ENCODE measurements at places on chromosomes 5 and 9. TPM values are rescaled to one million over a fixed set of nuclear protein-coding genes. Genes with fewer than 3 reads are reported as not detected.

Gene LCN12
- 0.50 TPM for total RNA-seq

Gene TGFBR1
- total RNA-seq = 118 TPM

Gene ZNG1C
- 28.0 TPM for total RNA-seq

Gene PCDHGA9
- 0.86 TPM for total RNA-seq

GRCh38 chr5:156584871-156585270, 257.9 kb downstream of the SGCD start:
- DNase-seq = no peak

- DNase-seq = no peak
These were observed 106.3 kb downstream of the NDUFAF2 start for GRCh38 chr5:61051267-61051666.

DNA sequence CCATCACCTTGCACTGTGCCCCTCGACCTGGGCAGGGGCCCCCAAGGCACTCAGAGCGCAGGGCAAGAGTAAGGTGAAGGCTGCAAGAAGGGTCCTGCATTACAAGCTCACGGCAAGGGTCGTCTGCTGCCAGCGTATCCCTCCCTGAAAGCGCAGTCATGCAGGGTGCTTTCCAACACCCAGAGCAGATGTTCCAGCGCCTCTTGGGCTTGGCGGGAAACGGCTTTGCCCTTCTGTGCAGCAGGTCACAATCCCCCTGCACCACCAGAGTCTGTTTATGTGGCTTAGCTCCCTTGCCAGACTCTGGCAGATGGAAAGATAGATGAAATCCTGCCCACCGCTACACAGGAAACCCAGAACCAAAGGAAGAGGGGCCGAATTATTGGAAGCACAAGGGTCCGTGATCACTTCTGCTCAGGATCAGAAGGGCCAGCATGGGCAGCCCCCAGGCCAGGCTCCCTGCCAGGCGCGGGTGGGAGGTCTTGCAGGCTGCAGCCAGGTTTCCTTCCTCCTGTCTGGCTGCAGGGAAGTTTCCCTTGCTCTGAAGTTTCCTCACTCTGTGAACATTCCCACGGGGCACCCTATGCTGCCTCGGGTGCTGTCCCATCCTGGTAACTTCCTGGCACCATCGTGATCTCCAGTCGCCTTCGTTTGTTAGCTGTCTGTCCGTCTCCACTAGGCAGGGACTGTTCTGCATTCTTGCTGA, 132.2 kb downstream of the ZNF354C start:
- DNase-seq = no peak

- no peak for DNase-seq
These were observed 90.4 kb downstream of the LHX2 start for GRCh38 chr9:124101969-124102345.

- DNase-seq = peak; percentile 2
These were observed 917.0 kb downstream of the MAT2B start for GRCh38 chr5:164422400-164422799.

DNA sequence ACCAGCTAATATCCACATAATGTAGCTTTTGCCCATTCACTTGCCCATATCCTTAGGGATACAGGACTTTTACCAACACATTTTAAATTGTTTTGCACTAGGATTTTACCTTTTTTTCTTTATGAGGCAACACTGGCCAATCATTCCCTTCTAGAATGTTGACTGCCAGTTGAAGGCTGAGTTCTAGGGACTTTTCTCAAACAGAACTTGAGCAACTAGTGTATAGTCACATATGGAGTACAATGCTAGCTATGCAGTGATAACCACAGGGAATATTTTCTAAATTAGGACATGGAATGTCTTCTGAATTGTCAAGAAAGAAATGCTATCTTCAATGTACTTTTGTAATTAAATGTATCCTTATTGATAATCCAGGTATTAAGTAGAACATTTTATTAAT, 133.6 kb downstream of the OXCT1 start:
- DNase-seq = no peak

GRCh38 chr5:10653043-10653442, 89.2 kb downstream of the ANKRD33B start:
- no peak for DNase-seq

DNA sequence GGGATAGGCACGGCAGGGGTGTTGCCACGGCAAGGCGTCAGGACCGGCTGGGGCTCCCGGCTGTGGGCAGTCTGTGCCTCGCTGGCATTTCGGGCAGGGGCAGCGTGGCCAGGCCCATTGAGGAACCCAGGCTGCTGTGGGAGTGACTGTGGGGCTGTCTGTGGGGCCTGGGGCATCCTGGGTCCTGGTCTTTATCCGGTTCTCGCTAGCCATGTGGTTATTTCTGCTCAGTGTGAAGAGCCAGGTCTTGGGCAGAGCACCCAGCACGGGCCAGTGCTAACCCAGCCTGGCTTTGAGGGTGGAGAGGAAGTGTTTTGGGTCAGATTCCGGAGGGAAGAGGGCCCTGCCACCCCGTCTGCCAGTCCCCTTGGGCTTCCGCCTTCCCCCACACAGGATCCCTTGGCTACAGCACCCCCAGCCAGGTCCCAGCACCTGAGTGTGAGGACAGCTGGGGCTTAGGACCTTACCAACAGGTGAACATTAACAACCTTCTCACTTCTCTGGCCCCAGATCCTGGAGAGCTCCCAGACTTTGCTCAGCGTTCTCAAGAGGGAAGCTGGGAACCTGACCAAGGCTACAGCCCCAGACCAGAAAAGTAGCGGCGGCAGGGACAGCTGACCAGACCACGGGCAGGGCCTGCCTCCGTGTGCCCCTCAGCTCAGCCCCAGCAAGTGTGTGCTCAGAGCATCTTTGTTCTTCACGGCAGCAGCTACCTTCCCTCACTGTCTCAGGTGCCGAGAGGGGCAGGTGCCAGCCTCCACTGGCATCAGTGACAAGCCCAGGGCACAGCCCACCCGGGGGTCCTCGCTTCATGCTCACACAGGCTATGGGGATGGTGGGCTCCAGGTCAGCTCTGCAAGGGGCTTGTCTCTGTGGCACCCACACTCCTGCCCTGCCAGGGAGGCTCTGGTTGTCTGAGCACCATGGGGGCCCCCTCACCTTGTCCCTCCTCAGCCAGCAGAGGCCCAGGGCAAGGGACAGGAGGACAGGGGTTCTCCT, 1.1 kb downstream of the SSNA1 start:
- no peak for DNase-seq

DNA sequence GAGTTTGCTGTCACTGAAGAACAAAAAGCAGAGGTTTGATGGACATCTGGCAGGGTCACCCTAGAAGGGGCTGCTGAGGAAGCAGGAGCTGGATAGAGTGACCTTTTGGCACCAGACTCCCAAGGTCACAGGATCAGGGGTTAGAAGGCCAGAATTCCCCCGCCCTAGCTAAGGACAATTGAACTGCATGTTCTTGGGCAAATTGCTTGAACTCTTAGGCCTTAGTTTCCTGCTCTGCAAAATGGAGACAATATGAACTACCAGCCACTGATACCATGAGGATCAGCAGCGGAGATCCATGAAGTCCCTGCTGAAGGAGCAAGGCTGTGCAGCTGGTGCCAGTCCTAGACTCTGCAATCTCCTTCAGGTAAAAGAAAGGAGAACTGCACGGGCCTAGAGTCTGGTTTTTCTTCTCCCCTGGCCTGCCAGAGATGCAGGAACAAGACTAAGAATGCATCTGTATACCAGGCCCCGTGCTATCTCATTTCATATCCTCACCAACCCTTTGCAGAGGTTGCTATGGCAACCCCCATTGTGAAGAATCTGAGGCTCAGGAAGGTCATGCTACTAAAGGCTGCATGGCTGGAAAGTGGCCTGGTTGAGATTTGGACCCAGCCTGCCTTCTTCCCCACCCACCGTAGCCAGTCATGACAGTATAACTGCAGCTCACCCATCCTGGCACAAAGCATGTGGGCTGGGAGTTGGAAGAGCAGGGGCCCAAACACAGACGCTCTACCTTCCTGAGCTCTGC, 33.7 kb downstream of the CAMK2A start:
- DNase-seq = no peak

DNA sequence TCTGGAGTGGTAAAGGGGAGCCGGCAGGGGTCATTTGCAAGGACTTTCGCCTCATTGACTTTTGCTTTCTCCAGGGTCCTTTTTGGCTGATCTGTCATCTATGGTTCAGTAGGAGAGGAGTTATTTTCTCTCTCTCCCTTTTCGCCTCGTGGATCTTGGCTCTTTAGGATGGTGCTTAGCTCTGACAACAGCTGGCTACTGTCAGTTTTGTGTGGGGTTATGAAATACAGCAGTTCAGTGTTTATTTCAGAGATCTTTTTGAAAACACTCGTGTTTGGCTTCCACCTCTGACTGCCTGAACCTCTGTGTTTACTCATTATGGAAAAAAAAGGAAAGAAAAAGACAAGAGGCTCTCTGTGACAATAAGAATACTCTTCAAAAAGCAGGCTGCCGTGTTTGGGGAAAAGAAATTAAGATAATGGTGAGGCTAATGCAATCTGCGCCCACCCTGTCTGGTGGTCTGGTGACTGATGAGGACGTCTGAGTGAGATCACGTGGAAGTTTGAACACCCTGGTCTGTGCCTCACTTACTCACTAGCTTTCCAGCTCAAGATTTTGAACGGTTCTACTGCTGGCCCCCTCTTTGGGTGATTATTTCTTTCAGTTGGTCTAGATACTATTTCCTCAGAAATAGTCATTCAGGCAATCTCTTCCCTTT, 567.7 kb downstream of the CAAP1 start:
- DNase-seq = no peak

GRCh38 chr9:91090130-91090410, 271.6 kb downstream of the AUH start:
- no peak for DNase-seq

DNA sequence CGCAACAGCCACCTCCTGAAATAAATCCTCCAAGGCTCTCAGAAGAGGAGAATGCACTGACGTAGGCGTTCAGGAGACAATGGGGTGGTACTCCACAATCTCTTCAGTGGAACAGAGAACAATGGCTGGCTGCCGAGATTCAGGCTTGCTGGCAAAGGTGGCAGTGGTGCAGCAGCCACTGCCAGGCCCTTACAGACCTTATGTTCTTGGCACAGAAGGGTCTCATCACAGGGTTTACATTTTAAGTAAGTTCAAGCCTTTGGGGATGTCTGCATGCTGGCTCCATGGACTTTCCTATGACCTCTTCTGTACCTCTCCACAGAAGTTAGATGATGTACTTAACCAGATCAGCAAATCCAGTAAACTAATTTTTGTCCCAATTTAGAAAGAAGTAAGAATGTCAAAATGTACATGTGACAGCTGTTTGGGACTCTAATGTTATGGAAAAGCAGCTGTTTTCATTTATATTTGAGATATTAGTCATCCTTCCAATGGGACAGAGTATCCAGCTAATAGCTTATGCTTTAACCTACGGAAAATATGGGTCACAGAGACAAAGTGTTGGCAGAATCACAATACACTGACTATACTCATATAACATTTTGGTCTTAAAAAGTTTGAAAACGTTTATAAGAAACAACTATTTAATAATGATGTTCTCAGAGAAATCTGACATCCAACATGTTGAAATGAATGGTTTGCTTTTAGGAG, 180.9 kb downstream of the MAPKAP1 start:
- no peak for DNase-seq

Measured in neural crest cell (in vitro differentiated cells).